Hair follicle dermal papilla cell (primary cell): ENCODE measurements at places on chromosomes 7 and 10. TPM values are rescaled to one million over a fixed set of nuclear protein-coding genes. Genes with fewer than 3 reads are reported as not detected.

The BAIAP2L1 gene
- total RNA-seq: 5.8 and 6.7 TPM in 2 replicates

The OR6B1 gene
- not detected in 2 replicates for total RNA-seq

The ZNF804B gene
- not detected in 2 replicates for total RNA-seq

The NRBF2 gene
- 27.3 and 28.7 TPM in 2 replicates for total RNA-seq

The GPR141 gene
- not detected in 2 replicates for total RNA-seq

The PCGF6 gene
- 10.4 and 11.8 TPM in 2 replicates for total RNA-seq

The GIMAP4 gene
- total RNA-seq: not detected in 2 replicates

The SPDYE16 gene
- total RNA-seq: 0.16 TPM in 1 of 2 replicates, not detected in the other

The FOXP2 gene
- total RNA-seq: 13.1 and 20.8 TPM in 2 replicates

The PCGF5 gene
- 32.8 and 42.7 TPM in 2 replicates for total RNA-seq

The GHRHR gene
- total RNA-seq: not detected in 2 replicates

The COPG2 gene
- total RNA-seq: 42.9 and 64.6 TPM in 2 replicates

The CUZD1 gene
- total RNA-seq: 0.32 TPM in 1 of 2 replicates, not detected in the other

The ASAH2 gene
- total RNA-seq: 0.12 and 0.49 TPM in 2 replicates

The HTR5A gene
- total RNA-seq: not detected in 2 replicates

The PPP1R3C gene
- 75.5 and 139 TPM in 2 replicates for total RNA-seq

The CRHR2 gene
- total RNA-seq: not detected in 2 replicates

The SFTPA1 gene
- total RNA-seq: not detected in 2 replicates

The UCN3 gene
- total RNA-seq: not detected in 2 replicates

The LDB3 gene
- under 0.01 TPM in 1 of 2 replicates, not detected in the other for total RNA-seq

The PGAM2 gene
- 0.24 and 0.32 TPM in 2 replicates for total RNA-seq

The CRYGN gene
- total RNA-seq: 0.16 and 0.61 TPM in 2 replicates

The NAT16 gene
- total RNA-seq: not detected in 2 replicates

The ECHS1 gene
- 40.7 and 47.6 TPM in 2 replicates for total RNA-seq

The FAM131B gene
- 1.3 and 1.8 TPM in 2 replicates for total RNA-seq

The SYPL1 gene
- total RNA-seq: 34.7 and 39.8 TPM in 2 replicates

The SBDS gene
- 63.3 and 76.7 TPM in 2 replicates for total RNA-seq

The NXPH1 gene
- not detected in 2 replicates for total RNA-seq

The C7orf57 gene
- 0.24 TPM in 1 of 2 replicates, not detected in the other for total RNA-seq

The C10orf71 gene
- not detected in 2 replicates for total RNA-seq

The TES gene
- 68.8 and 118 TPM in 2 replicates for total RNA-seq

The MYO1G gene
- total RNA-seq: 0.12 and 0.16 TPM in 2 replicates

The PLCE1 gene
- total RNA-seq: 0.61 and 0.81 TPM in 2 replicates

The ZNF117 gene
- 5.6 and 6.2 TPM in 2 replicates for total RNA-seq
